ENCODE measurements at places on chromosomes 13 and 19.
A peak's percentile ranks its signal among the peaks of the same experiment; 100 is the strongest.

- no peaks in the 10 kb centered on the region for H3K27me3 ChIP-seq
- peak overlapping the region; percentile 53 for H3K27ac ChIP-seq
- H3K36me3 ChIP-seq = no peaks in the 10 kb centered on the region
- DNase-seq = peak; percentile 59
Measured at GRCh38 chr19:2477732-2478191, 1.8 kb downstream of the GADD45B start.

DNA sequence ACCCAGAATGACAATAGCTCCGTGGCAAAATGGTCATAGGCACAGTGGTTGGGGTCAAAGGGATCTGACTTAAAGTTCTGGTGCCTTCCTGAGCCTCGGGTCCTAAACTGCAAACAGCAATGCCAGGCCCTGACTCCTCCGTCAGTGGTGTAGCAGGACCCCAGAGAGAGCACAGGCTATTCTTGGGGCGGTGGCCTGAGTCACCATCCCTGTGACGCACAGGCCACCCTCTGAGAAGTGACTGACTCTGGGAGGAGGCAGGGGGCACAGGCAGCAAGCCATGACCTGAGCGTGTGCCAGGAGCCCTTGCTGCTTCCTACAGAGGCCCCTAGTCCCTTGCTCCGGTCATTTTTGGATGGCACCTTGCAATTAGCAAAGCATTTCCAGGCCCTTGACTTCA, 18.7 kb downstream of the PLVAP start:
- no peaks in the 10 kb centered on the region for H3K36me3 ChIP-seq
- H3K27ac ChIP-seq = no peak overlapping the region
- H3K27me3 ChIP-seq = no peaks in the 10 kb centered on the region

- H3K36me3 ChIP-seq = no peaks in the 10 kb centered on the region
- no peak for DNase-seq
- H3K4me1 ChIP-seq = no peaks in the 10 kb centered on the region
- no peak overlapping the region for H3K27ac ChIP-seq
Measured at GRCh38 chr19:42042455-42043170, 27.4 kb downstream of the GRIK5 start.

DNA sequence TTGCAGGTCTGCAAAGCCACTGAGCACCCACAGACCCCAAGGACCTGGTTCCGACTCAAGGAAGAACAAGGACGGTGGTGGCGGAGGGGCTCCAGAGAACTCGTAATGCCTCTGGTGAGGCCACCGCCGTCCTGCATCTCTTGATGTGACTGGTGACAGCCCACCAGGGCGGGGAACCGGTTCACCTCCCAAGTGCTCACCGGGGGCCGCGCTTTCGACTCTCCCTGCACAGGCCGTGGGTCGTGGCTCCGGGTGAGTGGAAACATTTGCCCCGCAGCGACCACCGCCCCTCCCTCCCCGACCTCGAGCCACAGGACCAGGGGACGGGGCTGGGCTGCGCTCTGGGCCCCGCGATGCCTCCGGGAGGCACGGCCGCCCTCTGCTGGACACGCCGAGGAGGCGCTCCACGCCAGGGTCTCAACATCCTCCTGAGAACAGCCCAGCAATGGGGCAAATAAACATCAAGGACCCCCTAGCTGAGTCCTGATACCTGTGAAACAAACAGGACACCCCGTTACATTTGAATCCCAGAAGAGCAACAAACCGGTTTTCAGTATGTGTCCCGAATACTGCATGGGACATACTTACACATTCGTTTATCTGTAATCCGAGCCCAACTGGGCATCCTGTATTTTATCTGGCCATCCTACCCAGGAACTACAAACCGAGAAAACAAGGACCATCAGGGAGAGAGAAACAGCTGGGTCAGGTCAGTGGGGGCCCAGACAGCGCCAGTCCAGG, 3.9 kb upstream of the PLPP2 start:
- no peaks in the 10 kb centered on the region for H3K4me1 ChIP-seq
- H3K4me3 ChIP-seq = no peak overlapping the region
- DNase-seq = peak; percentile 55
- H3K36me3 ChIP-seq = no peaks in the 10 kb centered on the region
- no peak overlapping the region for H3K27ac ChIP-seq

- no peak for DNase-seq
- H3K27ac ChIP-seq = no peak overlapping the region
- peaks cover 19% of the 10 kb centered on the region for H3K4me1 ChIP-seq
Measured at GRCh38 chr13:51770681-51771417, 33.1 kb downstream of the DHRS12 start.

DNA sequence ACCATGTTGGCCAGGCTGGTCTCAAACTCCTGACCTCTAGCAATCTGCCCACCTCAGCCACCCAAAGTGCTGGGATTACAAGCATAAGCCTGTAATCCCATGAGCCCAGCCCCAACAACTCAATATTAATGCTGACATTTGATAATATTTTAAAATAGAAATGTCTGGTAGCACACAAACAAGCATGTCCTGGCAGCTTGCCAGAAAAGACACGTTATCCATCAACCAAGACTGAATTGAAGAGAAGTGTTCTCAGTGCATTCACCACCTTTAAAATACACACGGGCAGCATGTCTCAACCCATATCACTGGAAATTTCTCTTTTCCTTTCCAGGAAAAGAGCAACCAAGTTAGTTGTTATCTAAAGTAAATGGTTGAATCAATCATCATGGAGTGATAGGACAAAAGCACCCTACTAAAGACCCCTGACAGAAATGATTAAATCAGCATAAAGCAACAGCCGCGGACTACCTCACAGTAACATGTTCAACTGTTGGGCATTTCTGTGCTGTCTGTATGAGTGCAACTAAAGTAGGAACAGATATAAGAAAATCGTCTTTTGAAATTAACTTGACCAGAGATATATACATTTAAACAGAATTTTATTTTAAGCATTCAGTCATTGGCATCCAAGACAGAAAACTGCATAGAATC, 25.0 kb downstream of the LHFPL6 start:
- no peaks in the 10 kb centered on the region for H3K27me3 ChIP-seq
- H3K4me1 ChIP-seq = peaks cover 18% of the 10 kb centered on the region
- peak; percentile 71 for DNase-seq
- no peak overlapping the region for H3K4me3 ChIP-seq
- H3K36me3 ChIP-seq = no peaks in the 10 kb centered on the region
- no peak overlapping the region for H3K27ac ChIP-seq

DNA sequence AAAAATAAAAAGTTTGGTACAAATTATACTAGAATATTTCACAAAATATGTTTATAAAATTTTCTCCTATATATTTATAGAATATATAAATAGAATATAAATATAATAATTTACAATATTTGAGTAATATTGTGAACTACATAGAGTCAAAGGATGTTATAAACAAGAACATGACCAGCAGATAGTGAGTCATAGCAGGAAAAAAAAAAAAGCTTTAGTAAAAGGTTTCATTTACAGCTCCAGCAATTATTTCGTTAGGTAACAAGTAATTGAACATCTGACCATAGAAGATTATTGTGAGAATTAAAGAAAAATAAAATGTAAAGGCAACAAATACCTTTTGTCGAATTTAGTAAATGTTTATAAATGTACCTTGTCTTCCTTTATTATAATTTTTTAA, 864.1 kb downstream of the PCDH17 start:
- no peaks in the 10 kb centered on the region for H3K36me3 ChIP-seq
- no peak for DNase-seq
- H3K27ac ChIP-seq = no peak overlapping the region
- no peaks in the 10 kb centered on the region for H3K27me3 ChIP-seq
- H3K4me1 ChIP-seq = no peaks in the 10 kb centered on the region

DNA sequence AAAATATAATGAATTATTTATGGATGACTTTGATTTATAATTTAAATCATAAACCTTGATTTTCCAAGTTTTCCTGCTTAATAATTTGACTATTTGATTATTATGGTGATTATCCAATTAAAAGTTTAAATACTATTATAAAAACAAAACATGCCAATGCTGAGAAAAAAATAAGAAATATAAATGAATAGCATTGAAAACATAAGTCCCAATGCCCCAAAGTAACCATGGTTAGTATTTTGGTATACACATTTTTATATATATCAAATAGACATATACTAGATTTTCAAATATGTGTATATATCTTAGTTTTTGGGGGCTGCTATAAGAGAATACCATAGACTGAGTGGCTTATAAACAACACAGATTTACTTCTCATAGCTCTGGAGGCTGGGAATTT, 108.3 kb downstream of the GPC5 start:
- no peaks in the 10 kb centered on the region for H3K36me3 ChIP-seq
- no peaks in the 10 kb centered on the region for H3K4me1 ChIP-seq
- H3K27me3 ChIP-seq = no peaks in the 10 kb centered on the region
- H3K27ac ChIP-seq = no peak overlapping the region
- no peak for DNase-seq

DNA sequence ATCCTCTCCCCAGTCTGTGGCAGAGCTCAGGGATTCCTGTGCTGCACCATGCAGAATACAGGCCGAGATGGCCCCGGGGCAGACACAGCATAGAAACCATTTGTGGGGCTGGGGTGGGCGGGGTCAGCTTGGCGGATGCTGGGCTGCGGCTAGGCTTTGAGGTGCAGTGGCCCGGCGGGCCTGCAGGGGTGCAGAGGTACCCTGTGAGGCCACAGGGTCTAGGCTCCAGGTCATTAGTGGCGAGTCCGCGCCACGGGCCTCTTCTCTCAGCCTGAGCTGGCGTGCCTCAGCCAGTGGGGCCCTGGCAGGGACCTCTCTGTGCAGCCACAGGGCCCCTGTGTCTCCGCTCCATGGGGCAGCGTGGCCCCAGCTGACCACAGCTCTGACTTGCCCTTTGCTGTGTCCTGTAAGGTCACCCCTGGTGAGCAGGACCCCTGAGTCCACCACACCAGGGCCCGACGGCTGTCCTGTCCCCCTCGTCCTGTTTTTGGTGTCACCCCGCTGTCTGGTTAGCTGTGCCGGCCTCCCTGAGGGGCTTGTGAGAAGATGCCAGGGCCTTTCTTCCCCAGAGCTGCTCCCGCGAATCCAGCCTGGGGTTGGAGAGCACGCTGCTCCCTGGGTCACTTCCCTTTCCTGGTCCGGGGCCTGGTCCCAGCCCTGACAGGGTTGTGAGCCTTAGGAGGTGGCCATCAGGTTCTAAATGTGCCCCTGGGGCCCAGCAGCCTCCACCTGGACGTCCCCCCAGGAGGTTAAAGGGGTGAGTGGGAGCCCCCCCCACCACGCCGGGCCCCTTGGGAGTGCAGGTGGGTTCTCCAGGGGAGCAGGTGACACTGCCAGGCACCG, 12.1 kb downstream of the KDM4B start:
- H3K36me3 ChIP-seq = no peaks in the 10 kb centered on the region
- H3K4me3 ChIP-seq = no peak overlapping the region
- no peak for DNase-seq
- no peak overlapping the region for H3K27ac ChIP-seq
- H3K4me1 ChIP-seq = peaks cover 41% of the 10 kb centered on the region

- H3K4me3 ChIP-seq = no peak overlapping the region
- H3K4me1 ChIP-seq = peaks cover 4% of the 10 kb centered on the region
- no peaks in the 10 kb centered on the region for H3K36me3 ChIP-seq
- DNase-seq = no peak
- H3K27me3 ChIP-seq = peaks cover 91% of the 10 kb centered on the region
Measured at GRCh38 chr19:2287585-2288337, 5.8 kb upstream of the PEAK3 start.

DNA sequence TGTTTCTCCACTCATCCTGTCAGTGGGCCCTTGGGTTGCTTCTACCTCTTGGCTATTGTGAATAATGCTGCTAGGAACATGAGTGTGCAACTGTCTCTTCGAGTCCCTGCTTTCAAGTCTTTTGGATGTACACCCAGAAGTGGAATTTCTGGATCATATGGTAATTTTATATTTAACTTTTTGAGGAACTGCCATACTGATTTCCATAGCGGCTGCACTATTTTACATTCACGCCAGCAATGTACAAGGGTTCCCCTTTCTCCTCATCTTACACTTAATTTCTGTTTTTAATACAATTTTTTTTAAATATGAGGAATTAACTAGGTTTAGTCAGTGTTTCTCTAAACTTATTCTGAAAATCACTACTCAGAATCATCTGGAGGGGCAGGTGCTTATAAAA, 24.2 kb upstream of the SLC46A3 start:
- no peaks in the 10 kb centered on the region for H3K36me3 ChIP-seq
- no peak overlapping the region for H3K27ac ChIP-seq
- H3K4me1 ChIP-seq = no peaks in the 10 kb centered on the region
- DNase-seq = no peak
- H3K27me3 ChIP-seq = no peaks in the 10 kb centered on the region
- H3K4me3 ChIP-seq = no peak overlapping the region

GRCh38 chr13:50357586-50358118, 342.4 kb downstream of the KCNRG start:
- H3K36me3 ChIP-seq = no peaks in the 10 kb centered on the region
- no peaks in the 10 kb centered on the region for H3K4me1 ChIP-seq
- DNase-seq = no peak
- H3K27ac ChIP-seq = no peak overlapping the region
- H3K4me3 ChIP-seq = no peak overlapping the region

DNA sequence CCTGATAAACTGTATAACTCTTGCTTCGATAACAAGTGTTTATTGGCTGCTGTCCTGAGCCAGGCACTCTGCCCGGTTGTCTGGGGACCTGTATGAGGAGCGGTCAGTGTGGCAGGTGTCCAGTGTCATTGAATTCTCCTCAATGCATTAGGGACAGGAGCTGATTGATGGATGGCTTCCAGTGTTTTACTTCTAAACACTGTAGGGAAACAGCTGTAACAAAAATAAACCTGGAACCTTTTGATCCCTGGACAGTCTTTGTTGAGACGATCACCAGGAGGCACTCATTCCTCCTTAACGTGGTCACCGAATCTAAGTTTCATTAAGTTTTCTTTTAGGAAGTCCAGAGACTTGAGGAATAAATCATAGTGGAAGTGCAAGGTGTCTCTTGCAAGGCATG, 17.9 kb downstream of the UBAC2 start:
- H3K27me3 ChIP-seq = no peaks in the 10 kb centered on the region
- H3K4me3 ChIP-seq = no peak overlapping the region
- DNase-seq = no peak

DNA sequence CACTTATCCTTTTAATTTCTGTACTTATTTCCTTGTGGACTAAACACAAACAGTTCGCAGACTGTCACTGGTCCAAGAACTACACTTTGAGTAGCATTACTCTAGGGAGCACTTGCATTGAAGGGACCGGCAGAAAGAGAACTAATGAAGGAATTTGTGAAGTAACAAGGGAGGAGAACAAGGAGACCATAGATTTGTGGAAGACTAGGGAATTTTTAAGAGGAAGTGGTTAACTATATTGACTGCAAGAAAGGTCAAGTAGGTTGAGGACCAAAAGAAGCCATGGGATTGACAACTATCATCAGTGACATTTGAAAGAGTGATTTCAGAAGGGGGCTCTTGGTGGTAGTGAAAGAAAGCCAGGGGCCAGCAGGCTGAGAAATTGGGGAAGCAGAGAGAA, 4.0 kb upstream of the RB1 start:
- no peaks in the 10 kb centered on the region for H3K27me3 ChIP-seq
- no peaks in the 10 kb centered on the region for H3K36me3 ChIP-seq
- no peak overlapping the region for H3K27ac ChIP-seq

DNA sequence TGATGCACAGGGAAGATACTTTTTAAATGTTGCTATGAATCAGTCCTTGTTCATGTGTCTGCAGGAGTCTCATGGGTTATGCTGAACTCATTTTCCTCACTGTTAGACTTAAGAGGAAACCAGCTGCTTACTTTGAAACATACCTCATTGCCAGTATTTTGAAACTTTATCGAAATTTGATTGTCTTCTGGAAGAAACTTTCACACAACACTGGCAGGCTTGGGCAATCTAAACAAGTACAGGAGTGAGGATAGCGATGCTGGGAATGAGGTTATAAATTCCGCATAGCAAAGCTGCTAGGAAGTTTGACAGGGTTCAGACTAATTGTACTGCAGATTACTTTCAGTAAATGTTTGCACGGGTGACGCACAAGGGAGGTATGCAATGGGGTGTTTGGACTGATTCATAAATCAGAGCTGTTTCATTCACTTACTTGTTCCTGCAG, 245.7 kb downstream of the DNAJC15 start:
- H3K4me3 ChIP-seq = no peak overlapping the region
- no peaks in the 10 kb centered on the region for H3K36me3 ChIP-seq
- no peaks in the 10 kb centered on the region for H3K27me3 ChIP-seq
- H3K4me1 ChIP-seq = peaks cover 66% of the 10 kb centered on the region

Measured in cardiac muscle cell (in vitro differentiated cells and primary cell).